ENCODE measurements at places on chromosomes 3 and 15. TPM values are rescaled to one million over a fixed set of nuclear protein-coding genes. Genes with fewer than 3 reads are reported as not detected.

Gene CX3CR1
- total RNA-seq: 0.69 TPM

DNA sequence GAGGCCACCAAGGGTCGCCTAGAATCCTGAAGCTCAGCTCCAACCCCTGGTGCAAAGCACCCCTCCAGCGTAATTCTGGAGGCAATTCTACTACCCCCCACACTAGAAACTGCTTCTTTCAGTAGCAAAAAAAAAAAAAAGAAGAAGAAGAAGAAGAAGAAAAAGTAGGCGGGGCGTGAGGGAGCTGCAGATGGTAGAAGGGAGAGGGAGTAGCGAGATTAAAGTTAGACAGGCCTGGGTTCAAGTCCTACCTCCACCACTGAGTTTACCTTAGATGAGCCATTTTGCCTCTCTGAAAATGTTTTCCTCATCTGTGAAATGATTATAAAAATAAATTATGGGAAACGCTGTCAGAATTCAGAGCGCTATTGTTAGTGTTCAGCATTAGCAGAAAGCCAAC is 913 bp downstream of the FAM174B start:
- peaks cover 42% of the 10 kb centered on the region for H3K4me1 ChIP-seq
- no peaks in the 10 kb centered on the region for H3K36me3 ChIP-seq
- peak overlapping the region; percentile 58 for H3K4me3 ChIP-seq
- peaks cover 6% of the 10 kb centered on the region for H3K27me3 ChIP-seq
- no peak overlapping the region for H3K27ac ChIP-seq
- DNase-seq: no peak

DNA sequence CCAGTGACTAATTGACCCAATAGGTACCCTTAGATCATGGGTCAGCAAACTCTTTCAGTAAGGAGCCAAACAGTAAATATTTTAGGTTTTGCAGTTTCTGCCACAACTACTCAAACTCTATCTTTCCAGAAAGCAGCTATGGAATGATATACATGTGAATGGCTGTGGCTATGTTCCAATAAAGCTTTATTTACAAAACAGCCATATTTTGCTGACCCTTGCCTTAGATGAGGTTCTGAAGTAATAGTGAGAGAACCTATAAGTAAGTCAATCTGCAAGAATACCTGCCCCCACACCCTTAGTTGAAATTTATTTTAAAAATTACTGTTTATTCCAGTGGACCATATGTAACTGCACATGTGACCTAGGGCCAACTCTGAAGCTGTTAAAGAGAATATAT is 134.0 kb downstream of the CMSS1 start:
- no peaks in the 10 kb centered on the region for H3K27me3 ChIP-seq
- H3K27ac ChIP-seq: no peak overlapping the region
- H3K4me3 ChIP-seq: no peak overlapping the region
- DNase-seq: no peak
- H3K4me1 ChIP-seq: no peaks in the 10 kb centered on the region

- peaks cover 9% of the 10 kb centered on the region for H3K27me3 ChIP-seq
- no peaks in the 10 kb centered on the region for H3K36me3 ChIP-seq
- H3K4me3 ChIP-seq: no peak overlapping the region
- H3K4me1 ChIP-seq: peaks cover 7% of the 10 kb centered on the region
- no peak for DNase-seq
Measured at GRCh38 chr3:72044231-72044855, 259.4 kb upstream of the PROK2 start.
